ENCODE measurements at places on chromosomes 5 and 9.

- DNase-seq: no peak
Observed at GRCh38 chr5:173523388-173523787, 93.1 kb downstream of the BOD1 start.

DNA sequence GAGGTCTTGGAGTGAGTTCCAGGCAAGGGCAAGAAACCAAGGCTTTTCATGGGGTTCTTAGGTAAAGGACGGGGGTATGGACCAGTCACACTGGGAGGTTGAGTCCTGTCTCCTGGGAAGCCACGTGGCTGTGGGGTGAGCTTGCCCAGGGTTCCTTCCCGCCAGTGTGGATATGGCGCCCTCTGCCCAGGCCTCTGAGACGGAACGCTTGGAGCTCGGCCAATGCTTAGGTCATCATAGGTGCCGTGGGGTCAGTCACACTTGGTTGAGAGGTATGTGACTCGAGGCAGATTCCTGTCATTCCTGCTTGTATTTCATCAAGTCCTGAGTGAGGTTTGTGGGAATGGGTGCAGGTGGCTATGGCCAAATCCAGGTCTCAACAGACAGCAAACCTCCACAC lies 46.2 kb downstream of the TENT4A start:
- no peak for DNase-seq

GRCh38 chr5:8691221-8691620 lies 822.3 kb downstream of the MTRR start:
- no peak for DNase-seq

DNA sequence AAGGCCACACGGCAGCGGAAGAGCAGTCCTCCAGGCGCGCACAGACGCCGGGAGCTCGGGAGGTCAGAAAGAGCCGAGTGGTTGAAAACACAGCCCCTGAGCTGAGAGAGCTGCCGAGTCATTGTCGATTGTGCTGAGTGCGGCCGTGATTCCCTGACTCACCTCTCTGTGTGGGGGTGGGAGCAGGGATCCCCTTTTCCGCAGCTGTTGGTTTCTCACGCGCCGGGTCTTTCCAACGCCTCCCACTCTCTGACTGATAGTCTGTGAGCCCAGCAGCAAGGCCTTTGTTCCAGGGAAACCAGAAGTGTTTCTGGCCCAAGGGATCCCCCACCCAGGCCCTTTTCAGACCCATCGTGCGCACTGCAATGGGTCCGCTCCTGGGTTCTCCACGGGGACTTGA lies 97.3 kb downstream of the MRPL36 start:
- DNase-seq: no peak

GRCh38 chr9:120212153-120212852 lies 367.7 kb downstream of the CDK5RAP2 start:
- no peak for DNase-seq

DNA sequence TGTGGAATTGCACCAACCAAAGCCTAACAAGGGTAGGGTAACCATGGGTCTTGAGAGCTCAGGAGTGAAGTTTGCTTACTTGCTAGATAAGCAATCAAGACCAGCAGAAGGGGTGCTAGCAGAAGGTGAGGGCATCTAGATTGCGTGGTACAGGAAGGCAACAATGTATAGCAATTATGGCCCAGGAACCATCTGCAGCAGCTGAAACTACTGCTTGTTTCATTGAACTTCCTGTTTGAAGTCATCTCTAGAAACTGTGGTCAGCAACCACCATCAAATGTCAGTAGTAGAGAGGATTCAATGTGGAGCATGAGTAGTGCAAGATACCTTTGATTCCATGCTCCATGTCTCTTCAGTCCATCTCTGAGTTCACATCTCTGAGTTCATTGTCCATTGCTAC lies 462.1 kb upstream of the GRAMD2B start:
- DNase-seq: no peak

- no peak for DNase-seq
Observed at GRCh38 chr5:145987856-145988255, 51.5 kb downstream of the SH3RF2 start.

DNA sequence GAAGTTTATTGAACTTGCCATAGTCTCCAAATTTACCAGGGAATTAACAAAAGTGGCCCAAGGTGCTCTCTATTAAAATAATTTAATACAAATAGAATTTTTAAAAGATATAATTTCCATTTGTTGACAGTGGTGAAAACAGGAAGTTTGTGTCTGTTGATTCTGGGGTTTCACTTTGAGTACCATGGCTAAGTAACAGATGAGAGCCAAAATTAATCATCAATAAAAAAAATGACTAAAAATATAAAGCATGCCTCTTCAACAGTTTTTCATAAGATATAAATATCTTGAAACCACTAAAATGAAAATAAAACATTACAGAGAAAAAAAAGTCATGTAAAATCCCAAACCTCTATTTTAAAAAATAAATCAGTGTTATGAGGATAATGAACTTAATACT lies 49.8 kb downstream of the SGCD start:
- DNase-seq: no peak

- DNase-seq: no peak
Observed at GRCh38 chr5:5686356-5686755, 263.9 kb downstream of the ICE1 start.

- DNase-seq: no peak
Observed at GRCh38 chr5:55241746-55242145, 8.3 kb upstream of the CCNO start.

DNA sequence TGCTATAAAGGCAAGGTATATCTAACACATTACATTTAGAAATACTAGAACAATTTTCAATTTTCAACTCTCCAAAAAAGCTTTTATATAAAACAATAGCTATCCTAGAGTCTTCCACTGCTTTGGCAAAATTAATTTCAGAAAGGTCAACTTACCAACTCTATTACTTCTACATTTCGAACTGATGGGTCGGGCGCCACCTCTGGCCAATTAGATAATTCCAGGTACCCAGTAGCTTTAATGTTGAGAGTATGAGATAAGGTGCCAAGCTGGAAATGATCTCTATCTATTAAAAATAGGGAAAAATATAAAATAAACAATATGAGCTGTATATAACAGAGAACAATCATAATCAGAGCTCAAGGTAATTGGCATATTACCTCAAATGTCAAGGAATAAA lies 166.6 kb downstream of the AP3B1 start:
- no peak for DNase-seq

DNA sequence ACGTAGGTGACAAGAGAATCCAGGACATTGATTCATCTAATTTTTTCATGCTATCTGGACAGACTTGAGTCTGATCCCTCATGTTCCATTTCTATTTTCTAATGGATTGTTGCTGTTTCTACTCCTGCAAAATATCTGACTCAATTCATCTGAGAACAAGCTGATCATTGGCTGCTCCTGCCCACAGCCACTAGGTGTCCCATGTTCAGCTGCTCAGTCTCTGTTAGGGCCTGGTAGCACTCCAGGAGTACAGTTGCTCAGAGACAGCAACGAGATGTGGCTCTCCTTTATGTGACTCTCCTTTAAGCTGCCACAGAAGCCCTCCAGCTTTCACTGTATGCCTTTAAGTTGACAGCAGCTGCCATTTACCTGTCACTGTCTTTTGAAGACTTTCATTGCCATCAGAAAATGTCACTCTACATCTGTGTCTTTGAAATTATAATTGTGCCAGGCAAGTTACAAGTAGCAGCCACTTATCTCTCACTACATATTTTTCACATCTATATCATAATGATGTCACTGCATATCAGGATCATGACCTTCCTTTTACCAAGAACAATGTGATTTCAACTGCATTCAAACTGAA lies 1944.2 kb upstream of the NUDT12 start:
- no peak for DNase-seq

GRCh38 chr5:26003966-26004365 lies 1034.4 kb downstream of the CDH9 start:
- DNase-seq: no peak

- DNase-seq: no peak
Observed at GRCh38 chr5:136729901-136730355, 364.6 kb upstream of the TRPC7 start.

DNA sequence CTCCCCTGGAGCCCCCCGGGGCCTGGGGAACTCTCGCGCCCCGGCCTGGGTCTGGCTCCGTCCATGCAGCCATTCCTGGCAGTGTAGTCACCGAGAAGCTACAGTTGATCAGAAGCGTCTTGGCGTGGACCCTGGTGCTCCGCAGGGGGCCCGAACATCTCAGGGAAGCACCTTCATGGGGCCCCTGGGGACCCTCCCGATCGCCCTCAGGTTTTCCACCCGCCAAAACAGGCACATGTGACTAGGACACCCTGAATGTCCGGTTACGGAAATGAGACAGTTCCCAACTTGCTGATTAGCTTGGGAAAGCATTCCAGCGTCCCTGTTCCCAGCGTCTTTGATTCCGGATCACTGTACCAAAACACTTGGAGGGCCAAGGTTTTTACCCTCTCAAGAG lies 472 bp downstream of the FBXO4 start:
- no peak for DNase-seq

- DNase-seq: no peak
Observed at GRCh38 chr9:98341157-98342097, 86.0 kb upstream of the TBC1D2 start.

DNA sequence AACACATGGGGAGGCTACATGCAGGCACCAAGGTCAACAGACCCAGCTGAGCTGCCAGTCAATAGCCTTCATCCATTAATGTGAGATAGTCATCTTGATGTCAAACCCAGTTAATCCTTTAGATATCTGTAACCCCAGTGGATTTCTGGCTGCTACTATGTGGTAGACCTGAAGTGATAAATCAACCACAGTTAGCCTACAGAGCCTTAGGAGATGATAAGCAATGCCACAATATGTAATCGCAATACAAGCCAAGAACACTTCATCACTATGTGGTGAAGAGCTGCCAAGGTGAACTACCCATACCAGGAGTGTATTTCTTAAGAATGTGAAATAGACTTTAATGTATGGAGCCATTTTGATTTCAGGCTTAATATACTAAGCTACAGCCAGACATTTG lies 1175.5 kb downstream of the DTWD2 start:
- no peak for DNase-seq

GRCh38 chr5:113900816-113901215 lies 387.3 kb downstream of the YTHDC2 start:
- no peak for DNase-seq

DNA sequence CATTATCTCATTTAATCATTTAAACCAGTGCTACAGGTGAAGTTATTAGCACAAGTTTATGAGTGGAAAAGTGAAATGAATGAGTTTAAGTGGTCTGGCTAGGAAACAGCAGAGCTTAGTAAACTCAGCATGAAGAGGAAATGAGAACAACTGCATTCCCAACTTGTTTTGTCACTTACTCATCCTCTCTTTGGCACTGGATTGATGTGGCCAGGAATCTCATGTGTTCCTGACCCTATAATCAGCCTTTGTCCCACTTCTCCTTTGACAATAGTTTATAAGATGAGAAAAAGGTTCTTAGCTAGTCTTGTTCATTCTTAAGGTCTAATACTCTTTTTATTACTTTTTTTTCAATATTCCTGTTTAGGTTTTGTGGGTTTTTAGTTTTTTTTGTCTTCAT lies 559.2 kb upstream of the TLE4 start:
- no peak for DNase-seq

DNA sequence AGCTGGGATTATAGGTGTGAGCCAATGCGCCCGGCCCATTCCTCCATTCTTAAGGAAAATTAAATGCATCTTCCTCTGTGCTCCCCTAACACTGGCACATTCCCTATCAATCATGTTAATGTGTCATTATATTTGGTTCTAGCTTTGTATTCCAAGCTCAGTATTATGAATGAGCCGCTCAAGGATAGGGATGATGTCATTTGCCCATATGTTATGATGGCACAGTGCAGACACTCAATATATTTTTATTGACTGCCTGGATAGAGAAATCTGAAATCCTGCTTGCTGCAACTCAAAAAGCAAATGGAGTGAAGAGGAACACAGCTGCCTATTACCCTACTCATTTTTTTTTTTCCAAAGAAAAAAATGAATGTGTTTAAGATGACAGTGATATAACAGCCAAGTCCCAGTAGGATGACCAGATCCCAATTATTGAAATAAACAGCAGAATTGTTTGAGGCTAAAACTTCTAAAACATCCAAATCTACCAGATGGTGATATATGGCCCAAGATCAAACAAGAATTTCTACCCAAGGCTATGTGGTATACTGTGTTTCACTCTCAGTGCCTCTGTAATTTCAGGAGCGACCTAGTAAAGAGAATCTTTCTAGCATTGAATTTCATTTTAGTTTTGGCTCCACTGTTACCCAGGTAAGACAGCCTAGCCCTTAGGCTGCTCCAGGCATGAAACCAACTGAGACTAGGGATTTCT lies 16.3 kb downstream of the SUSD1 start:
- no peak for DNase-seq

DNA sequence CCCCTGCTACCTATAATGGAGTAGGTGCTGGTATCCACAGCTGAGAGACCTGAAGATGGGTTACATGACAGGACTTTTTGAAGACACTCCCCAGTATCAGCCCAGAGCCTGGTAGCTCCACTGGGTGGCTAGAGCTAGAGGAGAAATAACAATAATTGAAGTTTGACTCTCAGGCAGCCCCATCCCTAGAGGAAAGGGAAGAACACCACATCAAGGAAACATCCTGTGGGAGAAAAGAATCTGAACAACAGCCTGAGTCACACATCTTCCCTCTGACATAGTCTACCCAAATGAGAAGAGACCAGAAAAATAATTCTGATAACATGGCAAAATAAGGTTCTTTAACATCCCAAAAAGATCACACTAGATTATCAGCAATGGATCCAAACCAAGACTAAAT lies 432.1 kb downstream of the CDH18 start:
- DNase-seq: no peak

- DNase-seq: no peak
Observed at GRCh38 chr5:32059761-32060530, 114.2 kb downstream of the GOLPH3 start.

DNA sequence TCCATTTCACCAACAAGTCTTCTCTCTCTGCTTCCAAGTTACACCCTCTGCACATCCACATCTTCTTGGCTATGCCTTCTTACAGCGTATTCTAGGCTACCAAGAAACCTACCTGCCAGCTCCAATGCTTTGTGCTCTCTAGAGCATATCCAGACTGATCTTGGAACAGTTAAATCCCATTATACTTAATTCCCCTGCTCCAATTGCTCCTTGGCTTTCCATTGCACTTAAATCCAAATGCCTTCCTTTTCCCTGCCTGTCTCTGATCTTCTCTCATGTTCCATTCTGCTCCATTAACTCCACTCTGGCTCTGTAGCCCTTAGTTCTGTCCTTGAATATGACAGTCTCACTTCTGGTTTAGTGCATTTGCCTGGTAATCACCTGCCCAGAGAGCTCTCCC lies 322.4 kb downstream of the LRRC70 start:
- no peak for DNase-seq

- DNase-seq: no peak
Observed at GRCh38 chr9:15498246-15498995, 12.3 kb downstream of the PSIP1 start.

DNA sequence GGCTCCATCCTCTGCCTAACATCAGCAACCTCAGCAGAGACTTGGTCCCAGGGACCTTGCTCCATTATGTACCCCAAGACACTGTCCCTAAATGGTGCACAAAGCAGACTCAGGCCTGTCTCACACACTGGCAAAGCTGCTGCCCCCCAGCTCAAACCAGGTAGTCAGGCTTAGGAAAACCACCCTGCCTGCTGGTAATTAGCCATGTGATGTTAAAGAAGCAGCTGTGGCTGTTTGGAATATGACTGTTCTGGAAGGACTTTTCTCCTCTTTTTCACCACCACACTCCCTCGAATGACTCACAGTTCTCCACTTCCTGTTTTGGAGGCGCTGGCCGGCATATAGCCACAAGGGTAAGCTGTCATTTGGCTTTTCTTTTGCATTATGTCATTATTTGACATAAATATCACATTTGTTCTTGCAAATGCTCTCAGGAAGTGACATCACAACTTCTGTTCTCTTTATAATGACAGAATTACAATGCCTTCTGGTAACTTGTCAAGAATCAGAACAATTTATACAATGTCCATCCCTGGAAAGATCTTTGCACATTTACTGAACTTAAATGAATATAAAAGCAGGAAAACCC lies 113.9 kb downstream of the SUSD1 start:
- no peak for DNase-seq

All from NCI-H1930 (cell line).